ENCODE measurements at places on chromosomes 11 and 22. TPM values are rescaled to one million over a fixed set of nuclear protein-coding genes. Genes with fewer than 3 reads are reported as not detected.

Gene GP1BB
- 1.5 TPM for total RNA-seq

Gene LZTR1
- 12.9 TPM for total RNA-seq

Gene RCOR2
- 1.1 TPM for total RNA-seq

Gene GAS2
- 1.3 TPM for total RNA-seq

Gene SLC35F2
- total RNA-seq, result 39.6 TPM

Gene SYNGR1
- total RNA-seq, result 14.1 TPM

Gene TECTA
- 0.05 TPM for total RNA-seq

Gene PDGFB
- total RNA-seq, result 3.7 TPM

Gene BIRC2
- 28.6 TPM for total RNA-seq

Gene SGSM1
- 0.58 TPM for total RNA-seq

Gene IGF2
- total RNA-seq, result 2.3 TPM

Gene BTBD18
- total RNA-seq, result not detected

Gene SORL1
- 1.4 TPM for total RNA-seq

Gene GPHA2
- not detected for total RNA-seq

Gene ART5
- 0.43 TPM for total RNA-seq

Gene CRYBB2
- total RNA-seq, result not detected

Gene TRIM51
- not detected for total RNA-seq

Gene SCN2B
- not detected for total RNA-seq

Gene CD3E
- total RNA-seq, result not detected

Gene ZNF214
- 0.79 TPM for total RNA-seq

Gene PPM1F
- 14.7 TPM for total RNA-seq

Gene NLRP10
- not detected for total RNA-seq

Gene OR4A16
- total RNA-seq, result not detected

Gene OR2AG2
- not detected for total RNA-seq

Gene OR52H1
- total RNA-seq, result not detected

Gene F2
- total RNA-seq, result 2.2 TPM

Gene FGF19
- 0.05 TPM for total RNA-seq

Gene C11orf91
- total RNA-seq, result 1.5 TPM

Gene LARGE2
- total RNA-seq, result 1.6 TPM

Gene C22orf31
- not detected for total RNA-seq

Gene RNF169
- total RNA-seq, result 4.5 TPM

Gene PGA4
- total RNA-seq, result not detected

Gene PGM2L1
- total RNA-seq, result 16.4 TPM
